Activated T-cell treated with anti-CD3 and anti-CD28 coated beads for 4 hours (primary cell): ENCODE measurements at places on chromosomes 12 and 14.

GRCh38 chr14:44384093-44384492 lies 123.0 kb downstream of the FSCB start:
- DNase-seq: no peak

- no peak for DNase-seq
Observed at GRCh38 chr12:92444763-92445162, 258.0 kb upstream of the PLEKHG7 start.

DNA sequence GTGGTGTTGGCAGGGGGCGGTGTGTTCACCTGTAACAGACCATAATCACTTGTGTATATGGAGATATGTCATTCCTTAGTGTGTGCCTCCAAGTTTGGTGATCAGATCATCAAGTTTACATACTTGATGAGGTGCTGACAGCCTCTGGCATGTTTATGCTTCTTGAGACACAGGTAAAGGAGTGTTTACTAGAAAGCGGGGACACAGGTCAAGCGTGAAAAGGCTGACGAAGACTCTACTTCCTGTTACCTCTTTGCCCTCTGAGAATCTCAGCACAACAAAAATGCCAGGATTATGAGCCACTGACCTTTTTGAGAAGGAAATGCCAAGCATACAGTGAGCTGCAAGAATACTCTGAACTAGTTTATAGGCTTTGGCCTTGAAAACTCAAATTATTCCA lies 29.6 kb downstream of the PRDM4 start:
- DNase-seq: no peak

GRCh38 chr12:130563323-130563722 lies 152.8 kb downstream of the RIMBP2 start:
- DNase-seq: no peak

- DNase-seq: no peak
Observed at GRCh38 chr12:14774906-14775635, 28.2 kb downstream of the WBP11 start.

DNA sequence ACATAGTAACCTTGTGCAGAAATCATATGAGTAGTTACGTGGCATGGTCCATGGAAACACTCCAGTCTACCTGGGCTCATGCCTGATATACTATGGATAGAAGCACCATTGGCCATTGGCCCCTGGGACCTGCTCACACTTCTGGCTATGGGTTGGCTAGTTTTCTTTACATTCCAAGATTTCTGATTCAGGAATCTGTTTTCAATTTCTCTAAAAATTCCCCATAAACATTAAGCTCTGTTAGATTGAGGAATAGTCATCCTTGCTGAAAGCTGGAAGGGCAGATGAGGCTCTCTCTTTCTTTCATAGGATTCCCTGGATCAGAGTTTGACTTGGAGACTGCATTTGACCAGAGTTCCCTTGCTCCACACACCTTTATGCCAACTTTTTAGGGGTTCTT lies 37.3 kb upstream of the RAP1B start:
- DNase-seq: no peak

GRCh38 chr14:66628636-66629035 lies 120.7 kb downstream of the GPHN start:
- no peak for DNase-seq

- no peak for DNase-seq
Observed at GRCh38 chr12:53985994-53986685, 1.2 kb downstream of the HOXC10 start.

DNA sequence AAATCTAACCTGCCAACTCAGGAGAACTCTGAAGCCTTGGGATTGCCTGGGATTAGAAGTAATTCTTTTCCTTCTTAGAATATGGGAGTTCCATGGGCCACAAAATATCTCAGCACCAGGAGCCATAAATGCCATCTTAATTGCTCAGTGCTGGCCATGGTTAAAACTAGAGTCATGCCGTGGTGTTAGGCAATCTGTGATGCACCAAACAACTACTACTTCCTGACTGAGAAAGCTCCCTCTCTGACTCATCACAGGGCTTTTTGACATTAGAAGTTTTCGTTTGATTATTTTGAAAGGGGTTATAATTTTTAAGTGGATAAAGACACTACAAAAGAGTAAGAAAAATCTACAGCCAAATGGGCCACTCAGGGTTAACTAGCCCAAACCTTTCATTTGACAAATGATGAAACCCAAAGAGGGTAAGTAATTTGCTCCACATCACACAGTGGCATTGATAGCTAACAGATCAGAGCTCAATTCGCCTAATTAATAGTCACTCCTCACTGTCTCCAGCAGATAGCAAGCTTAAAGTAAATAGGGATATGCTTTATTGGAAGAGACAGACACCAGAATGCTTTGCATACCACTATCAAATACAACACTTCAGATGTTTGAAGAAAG lies 377.3 kb downstream of the EMP1 start:
- DNase-seq: no peak

GRCh38 chr14:76715101-76715500 lies 46.2 kb upstream of the VASH1 start:
- no peak for DNase-seq
